ENCODE measurements at places on chromosomes 3 and 15.

GRCh38 chr3:195838714-195839113 is 27.0 kb upstream of the MUC4 start:
- DNase-seq: no peak

DNA sequence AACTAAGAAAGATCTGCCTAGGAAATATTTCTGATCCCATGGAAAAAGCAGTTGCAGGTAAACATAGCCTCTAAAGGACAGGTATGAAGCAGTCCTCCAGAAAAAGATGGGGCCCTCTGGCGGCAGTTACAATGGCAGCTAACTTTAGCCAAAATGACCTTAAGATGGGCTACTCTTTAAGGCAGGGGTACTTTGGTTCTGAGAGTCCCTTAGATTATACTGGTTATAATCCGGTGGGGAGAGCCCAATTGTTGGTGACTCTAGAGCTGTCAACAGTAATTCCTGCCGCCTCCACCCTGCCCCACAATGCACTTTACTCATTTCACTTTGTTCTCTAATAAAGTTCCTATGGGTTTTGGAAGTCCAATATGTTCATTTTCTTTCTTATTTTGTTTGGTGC is 412.8 kb upstream of the WNT5A start:
- DNase-seq: no peak

DNA sequence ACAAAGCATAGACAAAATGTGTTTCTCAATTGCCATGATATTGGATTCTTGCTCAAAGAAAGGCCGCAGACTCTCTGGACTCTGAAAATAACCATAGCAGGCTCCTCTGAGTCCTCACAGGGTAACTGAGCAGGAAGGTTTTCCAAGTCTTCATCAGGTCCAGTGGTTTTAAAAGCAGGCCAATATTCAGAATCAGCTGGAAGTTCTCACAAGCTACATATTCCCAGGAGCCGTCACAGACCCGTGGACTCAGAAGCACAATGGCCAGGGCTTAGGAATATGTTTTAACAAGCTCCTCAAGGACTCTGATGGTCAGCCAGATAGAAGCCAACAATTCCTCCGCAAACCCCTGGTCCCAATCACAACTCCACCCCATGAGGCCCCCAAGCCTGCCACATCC is 256.1 kb upstream of the ADAMTS9 start:
- no peak for DNase-seq

DNA sequence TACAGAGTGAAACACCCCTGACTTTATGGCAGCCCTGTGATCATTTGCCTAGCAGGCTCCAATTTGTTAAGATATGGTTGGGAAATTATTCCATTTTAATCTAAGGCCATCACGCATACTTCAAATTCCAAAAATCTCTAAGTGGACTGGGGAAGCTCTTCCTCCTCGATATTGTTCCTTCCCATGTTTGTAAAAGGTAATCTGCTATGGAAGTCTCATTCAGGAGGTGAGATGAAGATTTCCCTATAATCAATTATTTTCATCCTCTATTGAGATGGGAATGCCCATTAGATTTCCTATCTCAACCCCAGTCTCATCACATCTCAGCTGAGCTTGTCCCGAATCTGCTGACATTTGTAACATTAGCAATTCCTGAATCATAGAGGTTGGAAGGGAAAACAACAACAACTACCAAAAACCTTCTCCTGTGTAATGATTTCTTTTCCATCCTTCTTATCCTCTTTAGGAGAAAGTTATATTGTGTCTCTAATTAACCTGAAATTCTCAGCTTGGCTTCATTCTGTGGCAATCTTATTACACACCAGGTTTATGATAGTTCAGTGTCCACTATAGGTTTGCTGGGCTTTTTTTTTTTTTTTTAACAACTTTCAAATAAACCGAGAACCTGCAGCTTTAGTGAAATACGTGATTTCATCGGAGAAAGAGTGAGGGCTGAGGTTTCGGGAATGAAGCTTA is 2.2 kb upstream of the NR2F2 start:
- DNase-seq: no peak
